H7 (cell line): ENCODE measurements at places on chromosomes 11 and 22. TPM values are rescaled to one million over a fixed set of nuclear protein-coding genes. Genes with fewer than 3 reads are reported as not detected.

PNPLA3 gene
- 10.7 and 15.0 TPM in 2 replicates for total RNA-seq

DNA sequence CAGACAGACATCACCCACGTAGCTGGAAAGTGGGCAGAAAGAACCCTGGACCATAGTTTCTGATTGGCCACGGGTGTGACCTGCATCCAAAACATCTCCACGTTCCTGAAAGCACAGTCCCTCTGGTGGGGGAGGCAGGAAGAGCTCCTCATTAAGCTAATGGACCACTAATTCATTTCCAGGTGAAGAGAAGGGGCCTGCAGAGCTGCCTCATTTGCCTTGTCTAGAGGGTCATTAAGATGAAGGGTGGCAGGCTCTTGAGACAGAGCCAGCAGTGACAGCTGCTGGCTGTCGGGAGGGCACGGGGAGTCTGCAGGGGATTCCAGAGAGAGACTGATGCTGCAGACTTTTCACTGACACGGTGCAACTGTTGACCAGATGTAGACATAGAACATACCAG lies 149.6 kb upstream of the OPCML start:
- DNase-seq, result peak; percentile 56

DNA sequence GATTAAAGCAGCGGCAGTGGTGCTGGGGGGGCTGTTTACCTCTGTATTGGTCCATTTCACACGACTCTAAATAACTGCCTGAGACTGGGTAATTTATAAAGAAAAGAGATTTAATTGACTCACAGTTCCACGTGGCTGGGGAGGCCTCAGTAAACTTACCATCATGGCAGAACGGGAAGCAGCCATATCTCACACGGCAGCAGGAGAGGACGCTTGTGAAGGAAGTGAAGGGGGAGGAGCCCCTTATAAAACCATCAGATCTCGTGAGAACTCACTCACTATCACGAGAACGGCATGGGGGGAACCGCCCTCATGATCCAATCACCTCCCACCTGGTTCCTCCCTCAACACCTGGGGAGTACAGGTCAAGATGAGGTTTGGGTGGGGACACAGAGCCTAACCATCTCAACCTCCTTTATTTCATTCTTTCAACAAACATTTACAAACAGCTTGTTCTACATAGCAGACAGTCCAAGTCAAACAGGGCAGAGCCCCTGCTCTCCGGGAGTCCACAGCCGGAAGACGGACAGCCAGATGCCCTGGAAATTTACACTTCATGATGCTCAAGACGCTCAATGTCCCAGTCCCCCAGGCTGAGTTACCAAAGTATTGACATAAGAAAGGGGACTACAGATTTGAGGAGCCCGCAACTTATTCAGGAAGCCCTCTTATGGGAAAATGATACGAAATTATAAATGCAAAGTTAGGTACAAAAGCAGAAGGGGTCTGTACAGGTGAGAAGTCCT lies 26.3 kb upstream of the HMGXB4 start:
- no peak for DNase-seq

- no peak for DNase-seq
Measured at GRCh38 chr11:32893093-32893342, 407 bp downstream of the QSER1 start.

DNA sequence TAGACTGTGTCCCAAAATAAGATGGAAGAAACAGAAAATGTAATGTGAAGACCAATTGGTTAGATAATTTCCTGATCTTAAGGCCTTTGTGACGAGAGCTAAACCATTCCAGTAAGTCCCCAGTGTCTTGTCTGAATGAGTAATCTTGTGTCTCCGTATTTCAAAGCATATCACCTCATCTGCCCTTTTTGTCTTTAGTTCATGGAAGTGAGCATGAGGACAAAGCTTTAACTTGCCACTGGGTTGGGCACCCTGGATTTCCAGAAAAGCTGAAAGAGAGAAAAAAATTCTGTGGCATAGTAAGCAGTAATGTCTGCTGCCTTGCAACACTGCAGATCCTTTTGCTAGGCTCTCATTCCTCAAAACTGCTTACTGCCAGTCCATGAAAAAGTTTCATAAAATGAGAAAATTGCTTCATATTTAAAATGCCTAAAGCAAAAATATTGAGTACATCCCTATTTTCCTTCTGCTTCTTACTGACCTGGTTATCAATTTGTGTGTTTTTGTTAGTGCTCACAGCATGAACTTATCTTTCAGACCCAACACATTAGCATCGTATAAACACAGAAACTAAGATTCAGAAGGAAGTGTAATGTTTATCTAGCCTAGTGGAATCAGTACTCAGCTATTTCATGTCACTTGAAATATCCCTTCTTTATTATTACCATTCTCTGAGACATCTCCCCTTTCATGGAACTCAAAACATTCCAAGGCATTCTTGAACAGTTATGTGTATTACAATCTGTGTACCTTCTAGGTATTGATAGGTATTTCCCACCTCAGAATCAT lies 5.3 kb downstream of the CASP12 start:
- DNase-seq, result no peak

DNA sequence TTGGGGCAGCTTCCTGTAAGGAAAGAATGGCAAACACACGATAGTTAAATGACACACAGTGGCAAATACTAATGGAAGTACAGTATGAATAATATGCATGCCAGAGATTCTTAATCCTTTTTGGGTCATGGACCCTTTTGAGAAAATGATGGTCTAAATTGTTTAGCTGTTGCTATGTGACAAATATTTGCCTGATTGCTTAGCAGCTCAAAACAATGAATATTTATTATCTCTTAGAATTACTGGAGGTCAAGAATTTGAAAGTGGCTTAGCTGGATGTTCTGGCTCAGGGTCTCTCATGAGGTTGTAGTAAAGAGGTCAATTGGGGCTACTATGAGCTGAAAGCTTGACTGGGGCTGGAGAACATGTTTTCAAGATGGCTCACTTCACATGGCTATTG lies 69.7 kb downstream of the FANCF start:
- DNase-seq, result no peak

DNA sequence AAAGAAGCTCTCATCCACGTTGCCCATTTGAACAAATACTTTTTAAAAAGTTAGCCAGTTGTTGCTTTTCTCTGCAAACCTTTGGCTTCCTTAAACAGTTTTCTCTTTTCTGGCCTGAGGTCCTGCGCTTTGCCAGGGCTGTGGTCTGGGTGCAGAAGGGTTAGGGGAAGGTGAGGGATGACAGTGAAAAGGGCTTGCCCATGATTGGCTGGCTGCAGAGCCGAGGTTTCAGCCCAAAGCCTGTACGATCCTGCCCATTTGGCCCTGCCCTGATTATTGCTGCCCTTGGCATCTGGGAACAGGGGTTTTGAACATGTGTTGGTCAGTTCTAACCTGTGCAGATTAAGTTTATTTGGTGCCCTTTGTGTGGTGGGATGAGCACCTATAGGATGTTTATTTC lies 1.5 kb downstream of the INCENP start:
- peak; percentile 26 for DNase-seq

DNA sequence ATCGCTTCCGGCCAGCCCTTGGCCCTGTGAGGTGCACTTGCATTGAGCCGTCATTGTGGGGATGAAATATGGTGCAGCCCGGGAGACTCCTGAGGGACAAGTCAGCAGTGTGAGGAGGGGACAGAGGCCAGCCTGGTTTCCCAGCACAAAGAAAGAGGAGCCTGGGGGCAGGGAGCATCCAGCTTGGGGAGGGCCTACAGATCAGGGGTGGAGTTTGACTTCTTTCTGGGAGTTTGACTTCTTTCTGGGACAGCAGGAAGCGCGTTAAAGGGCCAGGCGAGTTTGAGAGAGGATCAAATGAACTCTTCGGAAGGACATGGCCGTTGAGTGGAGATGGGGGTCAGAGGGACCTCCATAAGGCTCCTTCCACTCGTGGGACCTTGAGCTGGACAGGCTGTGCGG lies 91.9 kb downstream of the LRRC32 start:
- peak; percentile 50 for DNase-seq
